ENCODE measurements at places on chromosomes 7 and 10.

- DNase-seq = no peak
These were observed 89.2 kb downstream of the AOAH start for GRCh38 chr7:36635091-36635490.

- no peak for DNase-seq
These were observed 105.5 kb upstream of the PTN start for GRCh38 chr7:137449016-137449415.

DNA sequence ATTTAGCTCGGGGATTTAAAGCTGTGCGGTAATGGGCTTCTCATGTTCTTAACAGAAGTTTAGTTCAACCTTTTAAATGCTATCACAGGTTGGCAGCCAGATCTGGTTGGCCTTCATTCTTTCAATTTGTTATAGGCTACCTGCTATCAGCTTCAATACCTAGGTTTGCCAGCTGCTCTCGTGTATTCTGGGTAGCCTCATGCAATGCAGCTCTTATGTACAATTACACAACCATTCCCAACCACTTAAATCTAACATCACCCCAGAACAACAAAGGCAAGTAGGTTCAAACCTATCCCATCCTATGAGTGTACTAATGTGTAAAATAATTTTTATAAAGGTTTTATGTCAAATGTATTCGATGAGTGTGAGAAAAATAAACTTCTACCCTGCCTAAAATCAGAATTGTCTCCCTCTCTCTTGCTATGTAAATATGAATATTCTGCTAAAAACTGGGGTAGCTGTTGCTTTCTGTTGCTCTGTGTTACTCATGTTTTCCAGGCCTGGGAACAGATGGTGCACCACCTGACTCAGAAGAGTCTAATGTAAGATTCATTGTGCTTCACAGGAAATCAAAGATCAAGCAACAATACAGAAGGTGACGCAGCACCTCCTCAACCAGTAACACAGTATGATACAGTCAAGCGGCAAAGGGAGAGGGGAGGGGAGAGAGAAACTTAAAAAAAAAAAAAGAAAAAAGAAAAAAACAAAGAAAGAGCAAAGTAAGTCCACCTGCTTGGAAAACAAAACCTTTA lies 188.6 kb downstream of the ETV1 start:
- no peak for DNase-seq

- DNase-seq = peak; percentile 92
These were observed at the start of gene HOXA4 for GRCh38 chr7:27130540-27131389. HOXA4 (minus strand) TSS chr7:27130757; CDS start chr7:27130733, 24 bp downstream.

DNA sequence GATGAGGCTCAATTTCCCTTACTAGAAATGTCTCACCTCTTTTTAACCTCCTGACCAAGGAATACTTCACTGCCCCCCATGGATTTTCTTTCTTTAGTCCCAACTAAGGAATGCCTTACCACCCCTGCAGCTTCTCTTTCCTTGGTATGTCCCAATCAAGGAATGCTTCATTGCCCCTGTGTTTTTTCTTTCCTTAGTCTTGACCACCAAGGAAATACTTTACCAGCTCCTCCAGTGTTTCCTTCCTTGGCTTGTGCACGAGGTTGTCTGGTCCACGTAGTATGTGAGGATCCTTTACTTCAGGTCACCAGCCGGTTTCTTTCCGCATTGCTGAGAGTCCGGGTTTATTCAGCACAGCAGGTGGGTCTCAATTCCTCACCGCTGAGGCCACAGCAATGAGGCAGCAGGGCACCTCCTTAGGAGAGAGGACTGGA lies 59.3 kb downstream of the CYP2C9 start:
- DNase-seq = no peak

GRCh38 chr10:129893104-129894089 lies 70.7 kb downstream of the EBF3 start:
- no peak for DNase-seq

DNA sequence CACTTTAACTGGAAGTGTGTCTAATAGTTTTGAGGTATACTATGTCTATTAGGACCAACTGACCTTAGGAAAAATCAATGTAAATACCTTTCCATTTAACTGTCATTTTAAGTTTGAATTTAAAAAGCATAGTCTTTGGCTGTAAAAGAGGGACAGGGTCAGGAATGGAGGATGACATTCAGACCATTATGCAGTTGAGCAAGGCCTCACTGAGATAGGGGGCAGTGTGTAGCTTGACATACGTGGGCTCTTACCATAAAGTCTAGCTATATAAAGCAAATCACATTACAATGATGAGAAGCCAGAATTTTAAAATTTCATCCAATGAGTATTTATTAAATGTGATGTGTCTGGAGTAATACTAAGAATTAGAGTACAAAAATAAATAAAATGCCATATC lies 17.9 kb downstream of the PALS2 start:
- no peak for DNase-seq

DNA sequence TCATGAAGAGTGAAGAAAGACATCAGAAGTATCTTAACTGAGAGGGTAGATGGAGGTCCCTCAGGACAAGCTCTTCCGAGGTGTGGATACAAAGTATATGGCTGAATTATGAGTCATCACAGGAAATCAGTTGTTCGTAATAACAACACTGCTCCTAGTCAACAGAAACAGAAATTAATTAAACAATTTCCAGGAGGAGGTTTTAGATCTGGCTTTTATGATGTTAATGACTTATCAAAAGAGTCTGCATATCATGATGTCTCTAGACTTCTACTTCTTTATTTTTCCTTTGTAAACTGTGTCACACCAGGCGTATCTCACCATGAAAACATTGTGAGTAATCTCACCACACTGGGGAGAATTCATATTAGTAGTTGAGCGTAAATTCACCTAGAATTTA lies 31.2 kb downstream of the OSBPL3 start:
- no peak for DNase-seq

- DNase-seq = no peak
These were observed 379.8 kb downstream of the GRID1 start for GRCh38 chr10:85986777-85987176.

GRCh38 chr7:116325517-116325916 lies 115.2 kb downstream of the TES start:
- no peak for DNase-seq

GRCh38 chr10:5873515-5873995 lies 16.1 kb downstream of the ANKRD16 start:
- peak; percentile 90 for DNase-seq

DNA sequence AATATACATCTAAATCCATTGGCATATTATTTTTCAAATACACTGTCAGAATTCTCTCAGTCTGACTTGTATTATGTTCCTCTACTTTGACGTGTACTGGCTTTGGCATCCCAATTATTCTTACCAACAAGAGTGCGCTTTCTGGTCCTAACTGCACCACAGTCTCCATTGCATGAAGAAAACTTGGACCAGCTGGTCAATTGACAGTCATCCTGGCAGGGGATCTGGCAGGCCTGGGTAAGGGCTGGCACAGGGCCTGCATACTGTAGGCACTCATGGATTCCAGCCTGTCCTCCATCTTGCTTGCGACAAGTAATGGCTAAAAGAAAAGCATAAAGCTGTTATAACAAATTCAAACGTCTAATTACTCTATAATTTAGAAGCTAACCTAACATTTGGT lies 384.9 kb downstream of the THSD7A start:
- no peak for DNase-seq

GRCh38 chr10:87608756-87609155 lies 50.9 kb upstream of the PAPSS2 start:
- no peak for DNase-seq

DNA sequence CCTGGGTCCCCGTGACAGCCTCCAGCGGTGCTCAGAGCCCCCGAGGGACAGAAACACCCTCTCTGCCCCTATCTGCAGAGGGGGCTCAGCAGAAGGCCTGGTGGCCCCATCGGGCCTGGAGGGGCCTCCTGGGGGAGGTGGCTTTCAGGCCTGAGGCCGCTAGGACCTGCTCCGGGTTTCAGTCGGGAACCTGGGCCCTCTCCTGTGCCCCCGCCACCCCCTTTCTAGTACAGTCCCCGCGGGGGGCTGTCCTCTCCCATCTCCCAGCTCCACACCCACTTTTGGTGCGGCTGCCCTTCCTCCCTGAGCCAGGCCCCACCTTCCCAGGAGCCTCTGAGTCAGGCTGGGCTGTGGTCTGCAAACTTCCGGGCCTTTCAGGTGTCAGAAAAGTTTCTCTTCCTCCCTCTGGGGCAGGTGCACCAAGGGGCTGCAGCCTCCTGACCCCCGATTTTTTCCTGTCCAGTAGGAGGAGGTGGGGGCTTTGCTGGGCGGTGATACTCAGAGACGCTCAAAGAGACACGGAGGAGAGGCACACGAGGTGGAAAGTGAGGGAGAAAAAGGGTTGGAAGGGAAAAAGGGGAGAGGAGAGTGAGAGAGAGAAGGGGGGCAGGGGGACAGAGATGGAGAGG lies 692 bp downstream of the CARD11 start:
- peak; percentile 81 for DNase-seq

DNA sequence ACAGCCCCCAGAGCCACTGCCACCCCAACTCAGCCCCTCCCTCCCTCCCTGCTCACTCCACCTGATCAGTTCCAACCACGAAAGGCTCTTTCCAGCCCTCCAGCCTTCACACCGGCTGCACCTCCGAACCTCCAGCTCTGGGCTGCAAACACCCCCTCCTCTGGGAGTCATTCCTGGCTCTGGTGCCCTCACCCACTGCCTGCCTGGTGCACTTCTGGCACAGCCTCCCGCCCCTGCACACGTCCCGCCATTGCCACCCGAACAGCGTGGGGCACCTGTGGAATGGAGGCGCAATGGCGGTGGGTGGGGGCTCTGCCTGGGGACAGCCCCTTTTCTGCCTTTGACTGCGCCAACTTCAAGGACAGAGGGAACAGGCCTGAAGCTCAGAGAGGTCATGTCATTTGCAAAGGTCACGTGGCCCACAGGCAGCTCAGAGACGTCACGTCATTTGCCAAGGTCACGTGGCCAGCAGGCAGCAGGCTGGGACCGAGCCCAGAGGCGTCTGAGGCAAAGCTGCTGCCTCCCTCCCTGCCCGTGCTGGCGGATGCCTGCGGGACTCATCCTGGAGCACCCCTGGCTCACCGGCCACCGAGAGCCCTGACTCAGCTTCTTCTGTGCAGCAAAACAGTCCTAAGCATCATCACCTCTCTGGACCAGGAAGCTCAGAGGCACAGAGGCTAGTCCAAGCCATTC lies 76.0 kb upstream of the DNAAF5 start:
- no peak for DNase-seq

GRCh38 chr7:50915621-50916020 lies 132.9 kb upstream of the GRB10 start:
- no peak for DNase-seq

DNA sequence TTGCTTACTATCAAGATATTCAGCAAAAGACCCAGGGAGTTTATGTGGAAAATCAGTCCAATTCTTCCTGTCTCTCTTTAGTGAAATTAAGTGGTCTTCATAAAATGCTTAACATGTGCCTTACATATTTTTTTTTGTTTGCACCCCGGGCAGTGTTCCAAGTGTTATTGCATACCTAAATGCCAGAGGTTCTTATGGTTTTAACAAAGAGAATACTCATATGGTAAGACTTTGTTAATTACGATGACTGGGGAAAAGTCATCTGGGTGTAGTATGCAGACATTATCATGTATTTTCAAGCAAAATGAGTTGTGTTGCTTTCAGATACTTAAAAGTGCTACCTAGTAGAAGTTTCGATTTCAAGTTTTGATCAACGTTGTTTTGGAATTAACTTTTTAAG lies 82.6 kb downstream of the PRKG1 start:
- DNase-seq = no peak

- DNase-seq = no peak
These were observed 189.5 kb downstream of the ANKRD30A start for GRCh38 chr10:37314862-37315261.

DNA sequence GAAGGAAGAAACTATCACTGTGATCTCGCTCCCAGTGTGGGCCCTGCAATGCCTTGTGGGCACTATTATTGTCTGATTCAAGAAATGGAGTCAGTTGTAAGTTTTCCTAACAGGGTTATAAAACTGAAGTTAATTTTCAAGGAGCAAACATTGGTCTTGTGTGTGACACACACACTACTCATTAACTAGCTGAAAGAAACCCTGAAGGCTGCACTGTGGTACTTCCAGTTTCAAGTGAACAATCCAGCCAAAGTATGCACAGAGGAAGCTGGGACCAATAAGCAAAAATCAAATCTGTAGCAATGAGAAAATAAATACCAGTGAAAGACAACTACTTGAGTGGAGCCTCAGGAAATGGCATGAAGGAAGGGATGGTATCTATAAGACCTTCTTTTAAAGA lies 506.6 kb upstream of the POT1 start:
- DNase-seq = no peak

- DNase-seq = no peak
These were observed 287.9 kb downstream of the TNS3 start for GRCh38 chr7:47293884-47294555.

DNA sequence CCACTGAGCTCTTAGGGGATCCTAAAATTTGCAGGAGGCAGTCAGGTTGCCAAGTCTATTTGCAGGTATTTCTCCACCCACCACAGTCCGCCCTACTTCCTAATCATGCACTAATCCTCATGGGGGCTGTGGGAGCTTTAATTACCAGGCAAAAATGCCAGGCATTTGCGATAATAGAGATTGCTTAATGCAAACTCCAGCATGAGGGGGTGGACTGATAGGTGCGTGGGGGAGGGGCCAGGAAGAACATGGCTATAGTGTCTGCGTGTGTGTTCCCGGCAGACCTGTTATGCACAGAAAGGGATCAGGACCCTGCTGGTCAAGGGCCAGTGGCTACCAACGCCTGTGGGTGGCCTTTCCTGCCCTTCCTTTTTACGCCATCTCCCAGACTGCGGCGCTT lies 15.6 kb upstream of the AQP1 start:
- no peak for DNase-seq

DNA sequence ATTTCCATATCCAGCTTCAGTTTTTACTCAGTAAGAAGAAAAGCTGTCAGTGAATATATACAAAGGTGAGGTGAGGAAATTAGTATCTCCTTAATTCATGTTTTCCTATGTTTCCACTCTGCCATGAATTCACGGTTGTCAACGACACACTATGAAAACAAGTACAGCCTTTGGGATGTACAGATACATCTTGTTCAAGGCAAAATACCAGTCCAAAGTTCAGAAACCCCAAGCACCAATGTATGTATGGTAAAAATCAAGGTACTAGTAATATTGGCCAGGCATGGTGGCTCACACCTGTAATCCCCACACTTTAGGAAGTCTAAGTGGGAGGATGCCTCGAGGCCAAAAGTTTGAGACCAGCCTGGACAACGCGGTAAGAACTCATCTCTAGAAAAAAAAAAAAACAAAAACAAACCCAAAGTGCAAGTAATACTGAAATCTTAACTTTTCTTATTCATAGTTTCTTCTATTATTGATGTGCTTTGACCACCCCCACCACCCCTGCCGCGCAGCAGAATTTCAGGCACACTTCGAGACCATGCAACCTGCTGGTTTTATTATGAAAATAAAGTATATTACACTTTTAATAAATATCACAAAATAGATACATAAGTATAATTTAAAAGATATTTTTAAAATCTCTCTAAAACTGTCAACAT lies 3.5 kb downstream of the ESYT2 start:
- DNase-seq = no peak
